ENCODE measurements at places on chromosomes 6 and 20.

DNA sequence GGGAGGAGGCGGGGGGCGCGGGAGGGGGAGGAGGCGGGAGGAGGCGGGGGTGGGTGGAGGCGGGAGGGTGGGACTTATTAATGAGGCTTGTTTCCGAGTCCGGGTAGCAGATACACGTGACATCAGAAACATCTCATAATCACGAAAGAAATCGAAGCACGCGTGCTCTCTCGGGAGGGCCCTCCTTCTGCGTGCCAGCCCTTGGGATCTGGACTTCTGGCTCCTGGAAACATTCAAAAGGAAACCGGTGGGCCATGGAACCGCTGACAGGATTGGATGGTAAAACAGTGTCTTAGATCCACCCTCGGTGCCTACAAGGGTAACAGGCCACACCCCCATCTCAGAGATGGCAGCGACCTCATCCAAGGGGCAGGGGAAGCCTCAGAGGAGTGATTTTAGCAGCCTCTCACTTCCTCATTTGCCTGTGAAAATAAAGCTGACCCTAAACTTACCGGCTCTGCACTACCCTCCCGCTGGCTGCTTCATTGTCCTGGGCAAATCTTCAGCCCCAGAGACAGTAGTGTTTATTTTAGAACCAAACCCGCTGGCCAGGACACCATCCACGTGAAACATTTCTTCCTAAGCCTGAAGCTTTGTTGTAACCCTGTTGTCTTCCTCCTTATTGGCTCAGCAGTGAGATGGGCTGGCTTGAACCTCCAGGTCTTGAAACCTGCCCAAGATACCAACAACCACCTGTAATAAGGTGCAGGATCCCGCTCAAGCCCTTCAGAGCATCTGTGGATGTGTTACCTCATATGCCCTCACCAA lies 97.5 kb downstream of the PSMG4 start:
- DNase-seq = peak; percentile 64

DNA sequence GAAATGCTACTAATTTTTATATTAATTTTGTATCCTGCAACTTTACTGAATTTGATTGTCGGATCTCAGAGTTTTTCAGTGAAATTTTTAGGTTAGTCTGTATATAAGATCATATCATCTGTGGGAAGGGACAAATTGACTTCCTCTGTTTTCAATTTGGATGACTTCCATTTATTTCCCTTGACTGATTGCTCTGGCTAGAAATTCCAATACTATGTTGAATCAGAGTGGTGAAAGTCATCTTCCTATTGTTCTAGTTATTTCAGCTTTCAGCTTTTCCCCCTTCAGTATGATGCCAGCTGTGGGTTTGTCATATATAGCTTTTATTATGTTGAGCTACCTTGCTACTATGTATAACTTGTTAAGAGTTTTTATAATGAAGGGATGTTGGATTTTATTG lies 771.2 kb downstream of the KIF16B start:
- DNase-seq = no peak

DNA sequence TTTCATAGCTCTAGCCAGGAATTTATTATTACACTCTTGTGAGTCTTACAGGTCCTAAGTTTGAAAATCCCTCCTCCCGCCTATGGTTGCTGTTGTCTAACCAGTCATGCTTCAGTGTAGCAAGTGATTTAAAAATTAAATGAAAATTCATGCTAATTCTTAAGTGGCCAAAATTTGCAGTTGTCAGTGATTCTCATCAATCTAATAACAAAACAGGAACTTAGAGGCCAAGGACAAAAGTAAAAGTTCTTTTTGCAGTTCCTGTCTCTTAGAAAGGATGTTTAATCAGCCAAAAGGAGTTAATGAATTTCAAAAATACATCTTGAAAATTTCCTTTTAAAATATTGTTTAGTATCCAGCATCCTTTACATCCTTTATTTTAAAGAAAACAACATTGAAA lies 36.3 kb downstream of the VTA1 start:
- DNase-seq = no peak

GRCh38 chr6:137150072-137150471 lies 23.4 kb downstream of the IL22RA2 start:
- no peak for DNase-seq

GRCh38 chr6:82205930-82206392 lies 41.6 kb downstream of the IBTK start:
- no peak for DNase-seq

- no peak for DNase-seq
Measured at GRCh38 chr20:2708073-2708415, 15.5 kb downstream of the EBF4 start.

DNA sequence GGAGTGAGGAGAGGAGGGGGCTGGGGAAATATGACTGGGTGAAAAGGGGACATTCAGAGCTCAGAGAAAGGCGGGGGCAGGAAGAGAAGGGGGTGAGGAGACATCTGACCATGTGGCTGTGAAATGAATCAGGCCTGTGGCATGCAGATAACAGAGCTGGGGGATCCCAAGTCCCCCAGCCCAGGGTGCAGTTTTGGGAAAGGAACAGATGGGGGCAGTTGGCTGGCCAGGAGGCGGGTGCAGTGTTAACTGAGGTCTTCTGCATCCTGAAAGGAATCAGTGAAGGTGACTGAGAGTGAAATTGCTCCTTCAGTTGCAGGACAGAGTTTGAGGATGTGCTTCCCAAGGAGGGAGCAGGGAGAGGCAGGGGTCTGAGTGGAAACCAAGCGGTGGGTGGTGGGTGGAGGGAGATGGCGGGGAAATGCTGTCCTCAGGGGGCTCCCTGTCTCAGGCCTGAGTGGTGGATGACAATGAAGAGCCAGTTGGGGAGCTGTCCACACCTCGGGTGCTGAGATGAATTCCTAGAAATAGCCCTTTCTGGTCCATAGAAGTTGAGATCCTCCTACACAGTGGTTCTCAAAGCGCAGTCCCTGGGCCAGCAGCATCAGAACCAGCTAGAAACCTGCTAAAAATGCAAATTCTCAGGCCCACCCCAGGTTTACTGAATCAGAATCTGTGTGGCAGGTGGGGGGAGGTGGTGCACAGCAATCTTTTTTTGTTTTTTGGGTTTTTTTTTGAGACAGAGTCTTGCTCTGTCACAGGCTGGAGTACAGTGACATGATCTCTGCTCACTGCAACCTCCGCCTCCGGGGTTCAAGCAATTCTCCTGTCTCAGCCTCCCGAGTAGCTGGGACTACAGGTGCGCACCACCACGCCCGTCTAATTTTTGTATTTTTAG lies 26.0 kb upstream of the CCDC167 start:
- DNase-seq = no peak

DNA sequence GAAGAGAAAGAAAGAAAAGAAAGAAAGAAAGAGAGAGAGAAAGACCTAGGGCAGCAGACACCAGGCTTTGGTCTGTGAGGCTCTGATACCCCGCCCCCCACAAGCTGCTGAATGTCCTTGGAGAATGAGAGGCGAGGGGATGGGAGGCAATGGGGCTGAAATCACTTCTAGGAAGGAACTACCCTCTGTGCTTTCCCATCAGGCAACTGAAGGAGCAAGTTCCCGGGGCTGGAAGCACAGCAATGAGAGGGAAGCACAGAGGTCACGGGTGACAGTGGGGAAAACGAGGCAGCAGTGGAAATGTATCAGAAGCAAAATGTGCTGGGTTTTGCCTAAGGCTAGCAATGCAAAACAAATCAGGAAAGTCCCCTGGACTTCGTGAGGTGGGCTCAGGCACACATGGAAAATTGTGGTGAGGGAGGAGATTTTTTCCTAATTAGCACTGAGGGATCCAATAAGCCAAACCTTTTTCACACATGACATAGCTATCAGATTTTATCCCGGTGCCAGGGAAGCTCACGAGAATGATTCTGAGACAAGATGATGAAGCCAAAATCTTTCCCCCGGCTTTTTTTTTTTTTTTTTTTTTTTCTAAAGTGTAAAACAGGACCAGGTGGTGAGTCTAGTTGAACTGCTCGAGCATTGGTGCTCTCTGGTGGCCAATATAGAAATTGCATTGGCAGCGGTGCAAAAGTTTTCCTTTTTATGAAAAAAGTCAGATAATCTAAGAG lies 16.8 kb upstream of the ARFGEF2 start:
- DNase-seq = peak; percentile 61
